ENCODE measurements at places on chromosomes 3 and 15.

DNA sequence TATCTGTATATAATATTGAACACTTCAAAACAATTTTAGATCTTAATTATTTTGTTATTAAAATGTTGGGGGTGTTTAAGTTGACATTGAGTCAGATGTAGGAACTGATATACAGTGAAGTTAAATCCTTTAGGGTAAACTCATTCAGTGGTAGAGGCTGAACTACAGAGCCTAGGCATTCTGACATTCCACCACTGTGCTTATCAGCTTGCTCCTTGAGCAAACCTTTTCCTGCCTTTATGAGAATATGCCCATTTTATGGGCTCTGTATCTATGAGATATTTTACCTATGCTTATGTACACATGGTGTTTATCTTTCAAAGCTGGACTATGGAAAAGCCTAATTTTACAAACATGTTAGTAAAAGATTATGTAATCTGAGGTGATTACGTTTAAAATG is 407.5 kb downstream of the ZBTB20 start:
- DNase-seq, result no peak

DNA sequence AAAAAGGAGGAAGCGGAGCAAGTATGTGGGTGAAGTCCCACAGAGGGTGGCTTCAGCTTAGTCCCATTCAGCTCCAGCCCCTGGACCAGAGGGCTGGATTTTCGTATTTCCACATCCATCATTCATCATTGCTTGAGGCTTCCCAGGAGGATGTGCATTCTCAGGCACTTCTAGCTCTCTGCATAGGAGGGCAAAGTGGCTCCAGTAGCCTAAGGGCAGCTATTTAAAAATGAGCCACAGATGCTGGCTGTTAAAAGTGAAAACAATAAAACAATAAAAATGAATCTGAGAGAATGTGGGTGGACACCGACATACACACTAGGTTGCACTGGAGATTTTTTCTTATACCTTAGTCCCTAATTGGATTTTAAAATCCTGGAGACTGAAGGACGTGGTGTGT is 629.2 kb upstream of the ZNF385D start:
- no peak for DNase-seq

DNA sequence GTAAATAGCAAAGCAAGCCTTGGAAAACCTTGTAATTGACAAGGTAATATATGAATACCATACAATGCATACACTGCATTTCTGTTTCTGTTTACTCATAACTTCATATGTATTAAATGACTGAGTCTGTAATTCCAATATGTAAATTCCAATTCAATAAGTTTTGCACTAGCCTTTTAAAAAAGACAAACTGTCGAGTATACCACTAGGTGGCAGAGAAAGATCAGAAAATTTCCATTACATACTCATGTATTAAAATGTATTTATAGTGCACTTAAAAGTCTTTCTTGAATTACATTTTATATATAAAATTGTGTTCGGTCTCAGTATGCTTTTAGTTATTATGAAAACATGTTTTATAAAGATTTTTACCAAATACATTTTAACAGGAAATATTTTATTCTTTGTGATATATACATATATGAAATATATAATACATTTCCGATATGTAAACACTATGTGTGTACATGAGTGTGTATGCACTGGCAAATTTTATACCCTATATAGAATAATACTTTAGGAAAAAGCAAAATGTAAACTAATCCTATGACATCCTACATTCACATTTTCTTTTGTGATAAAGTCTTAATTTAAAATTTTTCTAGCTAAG is 216.8 kb downstream of the VGLL3 start:
- no peak for DNase-seq

GRCh38 chr15:57302640-57303257 is 73.6 kb upstream of the CGNL1 start:
- DNase-seq, result no peak

DNA sequence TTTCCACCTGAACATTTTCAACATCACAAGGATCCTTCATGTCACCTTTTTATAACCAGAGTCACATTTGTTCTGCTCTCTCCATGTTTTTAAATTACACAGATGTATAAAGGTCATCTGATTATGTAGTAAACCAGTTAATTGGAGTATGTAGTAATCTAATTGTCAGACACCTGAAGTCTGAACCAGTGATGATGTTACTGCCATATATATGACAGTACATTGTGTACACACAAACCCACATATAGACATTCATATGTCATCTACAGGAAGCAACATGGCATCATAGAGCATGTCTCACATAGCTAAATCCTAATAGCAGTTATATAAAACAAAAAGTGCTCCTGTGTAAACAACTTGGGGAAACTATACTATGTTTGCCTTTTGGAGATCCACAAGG is 95.9 kb upstream of the PRR23C start:
- DNase-seq, result no peak

GRCh38 chr15:58283302-58283701 is 145.1 kb downstream of the AQP9 start:
- DNase-seq, result no peak
